RPMI8226 (cell line): ENCODE measurements at places on chromosomes 1 and 21.
A peak's percentile ranks its signal among the peaks of the same experiment; 100 is the strongest.

DNA sequence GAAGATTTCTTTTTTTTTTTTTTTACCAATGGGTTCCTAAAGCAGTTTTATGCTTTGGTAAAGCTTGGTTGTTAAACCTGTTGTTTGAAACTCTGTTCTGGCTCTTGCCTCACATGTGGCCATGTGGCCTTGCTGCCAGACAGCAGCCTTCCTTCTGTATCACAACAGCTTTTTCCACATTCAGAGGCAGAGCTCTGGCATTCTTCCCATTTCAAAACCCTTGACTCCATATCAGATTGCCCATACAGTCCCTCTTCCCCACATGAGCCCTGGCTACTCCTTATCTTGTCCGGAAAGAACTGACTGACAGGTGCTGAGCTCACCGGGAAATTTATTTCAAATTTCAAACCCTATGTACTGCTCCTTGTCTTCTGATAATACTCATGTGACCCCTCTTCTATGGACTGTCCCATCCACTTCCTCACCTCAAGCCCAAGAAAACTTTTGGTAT is 38.5 kb upstream of the LAX1 start:
- no peak for DNase-seq

DNA sequence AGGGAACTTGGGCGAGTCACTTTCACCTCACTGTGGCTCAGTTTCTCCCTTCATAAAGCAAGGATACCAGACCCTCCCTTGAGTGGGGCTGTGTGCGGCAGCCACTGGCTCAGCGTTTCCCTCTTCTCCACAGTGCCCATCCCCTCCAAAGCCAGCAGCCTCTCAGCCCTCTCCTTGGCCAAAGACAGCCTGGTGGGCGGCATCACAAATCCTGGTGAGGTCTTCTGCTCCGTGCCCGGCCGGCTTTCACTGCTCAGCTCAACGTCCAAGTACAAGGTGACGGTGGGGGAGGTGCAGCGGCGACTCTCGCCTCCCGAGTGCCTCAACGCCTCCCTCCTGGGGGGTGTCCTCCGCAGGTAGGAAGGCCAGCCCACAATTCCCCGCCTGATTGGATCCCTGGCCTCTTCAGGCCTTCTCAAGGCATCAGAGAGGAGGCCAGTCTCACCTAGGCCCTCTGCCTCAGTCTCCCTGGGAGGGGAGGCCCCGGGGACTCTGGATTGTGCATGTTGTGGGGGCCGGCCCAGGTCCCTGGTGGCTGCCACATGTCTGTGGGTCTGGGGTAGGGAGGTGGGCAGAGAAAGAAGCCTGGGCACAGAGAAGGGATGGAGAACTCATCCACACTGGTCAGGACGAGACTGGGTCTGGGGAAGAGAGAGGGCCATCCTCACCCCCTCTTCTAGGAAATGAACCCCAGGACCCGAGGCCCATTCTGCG is 15.2 kb downstream of the TFAP2E start:
- no peak for DNase-seq

GRCh38 chr1:227894831-227895451 is 52.8 kb downstream of the WNT9A start:
- DNase-seq, result no peak

DNA sequence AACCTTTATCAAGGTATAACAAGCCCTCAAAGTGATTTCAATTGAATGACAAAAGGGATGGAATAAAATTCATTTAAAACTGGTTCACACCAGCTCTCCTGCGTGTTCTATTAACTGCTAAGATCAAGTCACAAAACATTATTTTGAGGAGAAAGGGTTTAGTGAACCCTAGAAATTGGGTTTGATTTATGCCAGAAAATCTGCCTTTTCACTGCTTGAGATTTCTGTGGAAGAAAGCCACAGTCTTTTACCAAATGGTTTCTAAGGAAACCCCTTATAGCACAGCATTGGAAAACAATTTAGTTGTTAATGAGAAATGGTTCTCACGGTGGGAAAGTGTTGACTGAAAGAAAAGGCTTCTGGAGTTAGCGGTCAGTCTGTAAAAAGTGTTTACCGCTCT is 43.6 kb upstream of the DPH5 start:
- no peak for DNase-seq

GRCh38 chr1:90393025-90393424 is 324.1 kb downstream of the BARHL2 start:
- DNase-seq, result no peak

DNA sequence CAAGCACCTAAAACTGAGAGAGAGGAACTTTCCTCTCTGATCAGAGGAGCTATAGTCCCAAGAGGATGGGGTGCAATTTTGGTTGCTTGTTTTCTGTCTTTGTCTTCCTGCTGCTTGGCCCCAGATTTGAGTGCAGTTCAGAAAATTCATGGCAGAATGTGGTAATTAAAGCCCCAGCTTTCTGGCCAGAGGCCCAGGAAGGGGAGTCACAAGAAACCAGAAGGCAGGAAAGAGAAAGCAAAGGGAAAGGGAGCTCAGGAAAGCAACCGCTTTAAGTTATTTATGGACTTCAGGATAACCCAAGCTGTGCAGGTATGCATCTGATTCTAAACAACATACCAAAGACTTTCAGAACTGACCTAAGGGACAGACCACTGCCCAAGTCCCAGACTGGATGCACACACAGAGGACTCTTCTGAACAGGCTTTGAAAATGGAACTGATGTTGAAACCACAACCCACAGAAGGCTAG is 88.8 kb downstream of the ST3GAL3 start:
- DNase-seq, result peak; percentile 33

- no peak for DNase-seq
Measured at GRCh38 chr1:111649648-111650047, 30.1 kb downstream of the RAP1A start.

DNA sequence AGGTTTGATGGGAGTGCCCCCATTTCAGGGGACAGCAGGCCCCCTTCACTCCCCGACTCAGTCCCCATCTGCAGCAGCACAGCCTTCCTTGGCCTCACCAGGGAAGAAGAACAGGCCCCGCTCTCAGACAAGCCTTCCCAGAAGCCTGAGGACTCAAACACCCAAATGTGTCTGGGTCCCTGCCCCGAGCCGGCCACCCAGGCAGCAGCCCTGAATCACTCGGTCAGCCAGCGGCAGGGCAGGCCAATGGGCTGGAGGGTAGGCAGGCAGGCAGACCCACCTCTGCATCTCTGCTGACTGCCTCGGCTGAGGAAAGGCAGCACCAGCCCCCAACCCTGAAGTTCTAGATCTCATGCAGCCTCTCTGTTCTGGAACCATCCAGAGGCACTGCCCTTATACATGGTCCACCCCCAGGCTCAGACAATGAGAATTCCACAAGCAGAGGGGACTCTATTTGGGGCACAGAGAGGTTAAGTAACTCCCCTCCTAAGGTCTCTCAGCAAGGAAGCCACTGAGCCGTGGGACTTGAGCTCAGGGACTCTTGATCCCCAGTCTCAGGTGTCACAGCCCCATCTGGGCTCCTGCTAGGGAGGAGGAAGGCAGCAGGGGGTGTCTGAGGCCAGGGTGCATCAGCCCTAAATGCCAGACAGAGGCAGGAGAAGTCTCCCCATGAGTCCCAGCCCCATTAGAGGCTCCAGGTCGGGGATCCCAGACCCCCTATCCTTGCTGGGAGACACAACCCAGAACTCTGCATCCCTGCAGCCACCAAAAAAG is 33.2 kb upstream of the RUNX3 start:
- no peak for DNase-seq

DNA sequence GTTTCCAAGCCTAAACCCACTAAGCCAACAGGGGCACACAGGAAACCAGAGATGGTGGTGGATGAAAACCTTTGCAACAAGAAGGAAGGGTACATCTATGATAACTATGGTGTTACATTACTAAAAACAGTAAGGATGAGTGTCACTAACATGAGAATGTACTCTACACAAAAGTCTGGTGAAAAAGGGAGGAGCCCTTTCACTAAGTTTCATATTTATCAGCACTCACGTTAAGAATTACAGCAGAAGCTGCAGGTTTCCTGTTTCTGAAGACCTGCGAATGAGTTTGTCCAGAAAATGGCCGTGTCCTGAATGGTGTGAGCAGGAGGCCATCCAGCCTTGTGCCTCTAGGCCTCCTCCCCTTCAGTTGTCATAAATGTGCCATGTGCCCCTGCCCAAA is 17.8 kb downstream of the ABCG1 start:
- no peak for DNase-seq

DNA sequence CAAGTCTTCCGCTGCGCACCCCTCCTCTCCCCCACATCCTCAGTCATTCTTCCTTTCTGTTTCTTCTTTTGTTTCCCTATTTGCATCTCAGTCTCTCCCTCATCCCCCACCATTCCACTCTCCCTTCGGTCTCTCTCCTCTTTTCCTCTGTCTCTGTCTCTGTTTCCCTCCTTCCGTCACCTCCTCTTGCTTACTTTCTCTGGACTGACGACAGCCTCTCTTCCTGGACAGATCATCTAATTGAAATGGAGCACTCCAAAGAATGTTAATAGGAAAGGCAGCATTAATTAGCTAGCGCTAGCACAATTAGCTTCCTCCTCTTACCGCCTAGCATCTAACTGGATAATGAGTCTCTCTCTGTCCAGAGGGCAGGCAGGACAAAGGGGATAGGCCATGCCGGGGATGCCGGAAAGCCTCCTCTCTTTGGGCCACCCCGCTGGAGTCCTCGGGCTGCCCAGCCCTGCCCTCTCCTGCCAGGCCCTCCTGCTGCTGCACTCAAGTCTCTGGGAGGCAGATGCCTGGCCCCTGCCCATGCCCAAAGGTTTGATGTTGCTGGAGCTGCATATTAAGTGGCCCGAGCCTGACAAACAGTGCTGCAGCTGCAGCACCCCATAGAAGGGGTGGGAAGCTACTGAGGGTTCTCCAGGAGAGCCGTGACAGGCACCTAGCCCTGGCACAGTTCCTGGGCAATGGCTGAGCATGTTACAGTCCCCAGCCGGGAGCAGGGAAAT is 20.8 kb downstream of the DISP3 start:
- DNase-seq, result peak; percentile 62

DNA sequence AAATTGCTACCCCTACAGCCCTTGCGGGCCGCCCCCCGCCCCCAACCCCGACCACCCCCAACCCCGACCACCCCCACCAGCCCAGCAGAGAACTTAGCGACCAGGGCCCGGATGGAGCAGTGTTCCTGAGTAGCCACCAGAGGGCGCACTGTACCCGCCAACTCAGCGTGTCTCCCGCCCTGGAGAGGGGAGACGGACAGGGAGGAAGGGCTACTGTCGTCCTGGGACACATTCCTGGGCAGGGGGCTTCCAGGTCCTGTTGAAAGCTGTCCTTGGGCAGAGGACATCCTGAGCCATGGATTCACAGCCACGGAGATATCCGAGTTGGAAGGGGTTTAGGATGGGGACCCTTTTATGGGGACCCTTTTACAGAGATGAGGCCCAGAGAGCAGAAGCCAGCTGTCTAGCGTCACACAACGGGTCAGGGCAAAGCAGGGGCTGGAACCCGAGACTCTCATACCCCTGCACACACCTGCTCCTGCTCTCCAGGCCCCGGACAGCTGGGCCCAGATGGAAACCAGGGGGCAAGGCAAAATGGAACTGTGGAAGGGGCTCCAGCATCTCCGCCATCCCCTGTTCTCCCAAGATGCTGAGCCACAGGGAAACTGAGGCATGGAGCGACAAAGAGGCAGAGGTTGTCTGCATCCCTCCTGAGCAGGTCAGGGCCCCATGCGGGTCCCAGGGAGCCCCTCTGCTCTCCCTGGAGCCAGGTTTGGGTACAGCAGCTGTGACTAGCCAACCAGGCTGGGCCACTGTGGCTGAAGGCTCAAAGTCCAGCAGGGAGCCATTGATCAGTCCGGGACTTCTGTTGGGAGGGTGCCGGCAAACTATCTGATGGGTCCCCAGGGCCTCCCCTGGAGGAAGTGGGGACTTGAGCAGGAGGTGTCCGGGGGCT is 25.0 kb upstream of the LAPTM5 start:
- peak; percentile 84 for DNase-seq

GRCh38 chr1:198657550-198658064 is 18.8 kb downstream of the PTPRC start:
- DNase-seq, result peak; percentile 51

- DNase-seq, result no peak
Measured at GRCh38 chr1:178057141-178057765, 36.7 kb upstream of the RASAL2 start.

DNA sequence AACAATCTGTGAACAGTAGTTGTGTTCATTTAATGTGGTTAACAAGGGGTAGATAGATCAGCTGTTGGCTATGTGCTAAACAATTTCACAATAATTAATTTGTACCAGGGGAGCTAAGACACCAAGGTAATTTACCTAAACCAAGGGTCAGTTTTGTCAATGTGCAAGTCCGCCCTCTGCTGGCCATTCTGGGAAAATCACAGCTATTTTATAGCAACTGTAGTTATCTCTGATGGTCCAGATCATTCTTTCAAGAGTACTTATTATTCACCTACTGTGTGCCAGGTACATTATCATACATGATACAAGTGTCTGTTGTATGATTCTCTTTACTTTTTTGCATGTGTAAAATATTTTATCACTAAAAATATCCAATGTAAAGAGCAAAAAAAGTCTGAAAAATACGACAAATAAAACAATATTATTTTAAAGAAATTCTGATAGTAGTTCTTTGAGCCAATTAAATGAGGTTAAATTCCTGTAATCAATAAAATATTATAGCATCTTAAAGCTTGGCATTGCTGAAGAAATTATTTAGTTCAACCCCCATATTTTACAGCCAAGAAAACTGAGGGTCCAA is 312.3 kb upstream of the FAM78B start:
- DNase-seq, result peak; percentile 58

DNA sequence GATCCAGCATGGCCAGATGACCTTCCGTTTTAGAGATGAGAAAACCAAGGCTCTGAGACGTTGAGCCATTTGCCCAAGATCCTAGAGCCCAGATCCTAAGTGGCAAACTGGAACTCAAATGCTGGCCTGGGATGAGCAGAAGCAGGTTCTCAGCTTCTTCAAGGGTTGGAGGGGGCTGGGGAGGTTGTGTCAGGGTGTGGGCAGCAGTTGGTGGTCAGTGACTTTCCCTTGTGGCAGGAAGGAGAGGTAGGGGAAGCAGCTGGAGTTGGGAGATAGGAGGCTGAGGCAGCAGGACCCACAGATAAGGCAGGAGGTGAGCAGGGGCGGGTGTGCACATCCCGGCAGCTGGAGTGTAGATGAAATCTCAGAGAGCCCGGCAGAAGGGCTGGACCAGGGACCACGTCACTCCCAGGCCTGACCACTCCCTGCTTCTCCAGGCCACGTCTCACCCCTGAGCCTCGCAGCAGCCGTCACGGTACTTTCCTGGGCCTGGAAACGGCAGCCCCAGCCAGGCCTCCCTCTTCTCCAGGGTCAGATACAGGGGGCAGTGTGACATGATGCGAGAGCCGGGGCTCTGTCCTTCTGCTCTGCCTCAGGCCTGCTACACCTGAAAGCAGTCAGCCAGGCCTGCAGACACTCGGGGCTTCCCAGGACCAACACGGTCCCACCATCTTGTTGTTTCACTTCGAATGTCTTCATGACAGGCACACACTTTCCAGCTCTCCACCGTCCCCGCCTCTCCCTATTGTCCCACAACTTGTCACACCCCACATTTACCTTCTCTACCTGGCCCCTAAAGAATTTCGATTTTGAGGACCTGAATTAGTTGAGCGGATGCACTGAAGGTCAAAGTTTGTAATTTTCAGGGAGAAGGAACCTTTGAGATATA is 11.5 kb upstream of the LAPTM5 start:
- no peak for DNase-seq

GRCh38 chr1:80755944-80756343 is 1044.8 kb upstream of the ADGRL2 start:
- no peak for DNase-seq
